ENCODE measurements at places on chromosomes 5 and 9. TPM values are rescaled to one million over a fixed set of nuclear protein-coding genes. Genes with fewer than 3 reads are reported as not detected.

Gene SPATA31C1
- not detected for total RNA-seq

DNA sequence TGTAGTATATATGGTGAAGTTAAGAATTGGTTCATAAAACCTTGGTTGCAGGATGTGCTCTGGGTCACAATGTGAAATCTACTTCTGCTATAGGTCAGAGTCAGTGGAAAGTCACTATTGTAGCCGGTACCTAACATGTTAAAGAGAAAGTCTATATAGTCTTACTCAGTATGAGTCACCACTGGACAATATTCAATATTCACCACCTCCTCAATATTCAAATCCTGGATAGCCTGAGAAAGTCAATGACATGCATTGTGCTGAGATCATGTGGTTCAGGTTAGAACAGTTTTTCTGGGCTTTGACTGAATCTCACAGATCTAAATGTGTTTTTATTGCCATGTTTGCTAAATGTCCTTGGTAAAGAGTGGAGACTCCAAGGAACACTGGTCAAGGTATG lies 108.8 kb downstream of the HMHB1 start:
- no peak for DNase-seq

Gene ECM2
- not detected for total RNA-seq

DNA sequence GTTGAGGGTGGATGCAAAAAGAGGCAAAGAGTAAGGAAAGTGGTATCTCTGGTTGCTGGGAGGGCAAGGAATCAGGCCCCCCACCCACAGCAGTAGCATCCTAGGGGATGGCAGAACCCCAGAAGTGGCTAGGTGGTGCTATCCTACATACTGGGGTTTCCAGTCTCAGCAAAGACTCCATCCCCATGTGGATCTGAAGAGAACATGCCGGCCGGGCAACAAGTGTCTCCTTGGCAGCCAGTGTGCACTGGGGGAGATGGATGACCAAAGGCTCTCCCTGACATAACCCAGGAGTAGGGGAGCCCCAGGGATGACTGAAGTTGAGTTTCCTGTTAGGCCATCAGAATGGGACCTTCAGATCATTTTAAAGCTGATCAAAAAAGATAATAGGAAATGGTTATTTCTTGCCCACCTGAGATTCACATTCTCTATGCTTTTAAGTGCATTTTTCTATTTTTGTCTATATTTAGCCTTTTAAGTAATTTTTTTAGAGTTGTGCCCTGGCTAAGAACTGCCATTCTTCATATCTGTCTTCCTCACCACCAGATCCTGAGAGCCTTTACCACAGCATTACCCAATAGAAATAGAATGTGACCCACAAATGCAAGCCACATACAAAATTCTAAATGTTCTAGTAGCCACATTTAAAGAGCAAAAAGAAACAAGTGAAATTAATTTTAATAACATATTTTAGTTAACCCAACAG lies 78.7 kb upstream of the SMIM23 start:
- DNase-seq: no peak

DNA sequence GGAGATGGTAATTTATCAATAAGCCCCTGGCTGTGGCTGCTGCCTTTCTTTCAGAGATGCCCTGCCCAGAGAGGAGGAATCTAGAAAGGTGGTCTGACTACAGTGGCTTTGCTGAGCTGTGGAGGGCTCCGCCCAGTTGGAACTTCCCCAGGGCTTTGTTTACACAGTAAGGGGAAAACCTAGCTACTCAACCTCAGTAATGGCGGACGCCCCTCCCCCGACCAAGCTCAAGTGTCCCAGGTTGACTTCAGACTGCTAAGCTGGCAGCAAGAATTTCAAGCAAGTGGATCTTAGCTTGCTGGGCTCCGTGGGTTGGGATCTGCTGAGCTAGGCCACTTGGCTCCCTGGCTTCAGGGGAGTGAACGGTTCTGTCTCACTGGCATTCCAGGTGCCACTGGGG lies 865.4 kb upstream of the ACO1 start:
- peak; percentile 18 for DNase-seq

DNA sequence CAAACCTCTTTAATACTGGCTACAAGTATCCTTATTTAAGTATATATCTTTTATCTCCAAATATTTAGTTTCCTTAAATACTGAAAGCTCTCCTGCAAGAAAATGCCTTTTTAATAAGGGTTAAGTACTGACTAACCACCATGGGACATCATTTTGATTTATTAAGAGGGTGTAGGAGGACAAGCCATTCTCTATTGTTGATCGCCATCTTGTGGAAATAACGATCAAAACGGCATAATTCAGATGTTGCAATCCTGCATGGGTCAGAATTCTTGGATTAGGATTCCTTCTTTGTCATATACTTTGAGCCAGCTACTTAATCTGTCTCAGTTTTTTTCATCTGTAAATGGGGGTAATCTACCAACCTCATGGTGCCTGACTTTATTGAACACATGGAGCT lies 28.7 kb upstream of the C5orf46 start:
- no peak for DNase-seq
